Skin of body (tissue), 3 donors: ENCODE measurements at places on chromosomes 5 and 9. TPM values are rescaled to one million over a fixed set of nuclear protein-coding genes. Genes with fewer than 3 reads are reported as not detected.

Gene TAF11L10
- not detected for total RNA-seq

DNA sequence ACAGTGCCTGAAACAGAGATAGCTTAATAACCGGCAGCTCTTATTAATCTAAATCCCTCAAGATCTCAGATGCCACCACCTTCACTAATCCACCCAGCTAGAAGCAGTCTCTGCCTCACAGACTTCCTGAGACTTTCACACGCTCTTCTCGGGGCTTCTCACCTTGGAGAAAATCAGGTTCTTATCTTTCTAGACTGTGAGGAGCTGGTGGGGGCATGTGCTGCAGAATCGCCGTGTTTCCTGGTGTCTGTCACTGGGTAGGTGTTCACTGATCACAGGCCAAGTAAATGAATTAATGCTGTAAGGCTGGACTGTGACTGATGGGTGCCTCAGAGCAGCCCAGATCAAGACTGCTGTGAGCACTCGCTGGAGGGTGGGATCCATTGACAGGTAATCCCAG is 101.7 kb downstream of the PSD2 start:
- DNase-seq = no peak

DNA sequence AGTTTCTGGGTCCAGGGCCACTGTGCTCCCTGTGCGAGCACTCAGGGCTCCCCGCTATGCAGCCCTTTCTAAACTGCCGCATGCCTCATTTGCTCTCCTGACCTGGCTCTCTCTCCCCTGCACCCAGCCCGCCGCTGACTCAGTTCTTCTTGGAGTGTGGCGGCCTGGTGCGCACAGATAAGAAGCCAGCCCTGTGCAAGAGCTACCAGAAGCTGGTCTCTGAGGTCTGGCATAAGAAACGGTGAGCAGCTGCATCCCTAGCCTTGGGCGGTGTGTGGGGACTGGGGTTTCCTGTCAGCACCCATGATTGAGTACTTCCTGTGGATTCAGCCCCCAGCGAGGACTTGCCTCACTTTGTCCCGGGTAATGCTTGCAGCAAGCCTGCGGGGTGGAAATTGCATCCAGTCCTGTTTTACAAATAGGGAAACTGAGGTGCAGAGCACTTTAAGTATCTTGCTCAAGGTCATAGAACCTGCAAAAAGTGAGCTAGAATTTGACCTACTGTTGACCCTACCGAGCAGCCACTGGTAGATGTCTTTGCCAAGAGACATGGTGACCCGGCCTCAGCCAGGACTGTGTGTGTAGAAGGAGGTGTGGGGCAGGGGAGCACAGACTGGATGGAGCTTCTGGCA is 27.9 kb downstream of the USP20 start:
- no peak for DNase-seq

Gene P4HA2
- total RNA-seq = 88.9 TPM

- no peak for DNase-seq
Measured at GRCh38 chr9:68530618-68531017, 10.1 kb downstream of the TMEM252 start.

DNA sequence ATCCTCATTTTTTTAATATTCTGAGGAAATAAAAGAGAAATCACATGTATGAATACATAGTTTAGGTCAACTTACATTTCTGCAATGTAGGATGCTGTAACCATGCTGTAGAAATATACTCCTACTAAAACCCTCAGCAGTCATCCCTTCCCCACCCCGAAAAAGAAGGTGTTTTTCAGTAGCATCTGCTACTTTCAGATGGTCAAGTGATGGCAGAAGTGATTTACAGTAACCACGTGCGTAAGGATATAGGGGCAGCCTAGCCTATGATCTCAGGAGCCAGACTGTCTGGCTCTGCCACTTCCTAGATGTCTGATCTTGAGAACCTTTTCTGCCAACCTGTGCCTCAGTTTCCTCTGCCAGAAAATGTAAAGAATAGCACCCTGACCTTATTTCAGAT is 26.0 kb upstream of the SYK start:
- DNase-seq = no peak

- DNase-seq = peak; percentile 76
Measured at GRCh38 chr9:4293293-4293941, 6.5 kb downstream of the GLIS3 start.

DNA sequence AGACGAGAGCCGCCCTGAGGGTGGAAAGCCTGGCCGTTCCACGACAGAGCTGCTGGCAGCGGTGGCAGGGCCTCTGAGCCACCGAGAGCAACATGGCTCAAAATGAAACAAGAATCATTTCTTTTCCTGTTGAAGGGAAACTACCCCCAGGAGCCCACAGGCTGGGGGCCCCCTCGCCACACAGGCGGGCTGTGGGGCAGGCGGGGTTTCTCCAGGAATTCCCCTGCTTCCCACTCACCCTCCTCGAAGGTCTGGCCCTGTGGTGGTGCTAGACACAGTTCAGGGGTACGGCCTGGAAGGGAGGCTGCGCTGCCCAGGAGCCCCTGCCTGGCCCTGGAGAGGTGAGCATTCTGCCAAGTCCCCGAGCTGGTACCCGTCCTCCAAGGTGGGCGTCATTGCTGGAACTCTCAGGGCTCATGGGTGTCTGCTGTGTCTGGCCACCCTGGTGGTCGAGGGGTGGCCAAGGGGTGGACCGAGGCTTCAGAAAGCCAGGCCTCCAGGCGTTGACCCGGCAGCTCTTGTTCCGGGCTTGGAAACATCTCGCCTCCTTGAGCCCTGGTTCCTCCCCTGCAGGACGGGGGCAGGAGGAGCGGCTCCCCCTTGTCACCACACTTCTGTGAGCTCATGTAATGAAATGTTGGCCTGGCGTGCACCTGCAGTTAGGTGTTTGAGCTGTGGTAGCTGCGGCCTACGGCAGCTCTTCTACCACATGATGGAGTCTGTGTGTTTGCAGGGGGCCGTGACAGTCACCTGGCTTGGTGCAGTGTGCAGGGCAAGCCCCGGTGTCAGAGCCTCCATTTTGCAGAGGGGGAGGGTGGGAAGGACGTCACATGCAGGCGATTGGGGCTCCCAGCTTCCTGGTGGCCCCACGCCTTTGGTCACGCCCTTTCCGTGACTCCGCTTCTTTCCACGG is 65.3 kb downstream of the RXRA start:
- DNase-seq = no peak

DNA sequence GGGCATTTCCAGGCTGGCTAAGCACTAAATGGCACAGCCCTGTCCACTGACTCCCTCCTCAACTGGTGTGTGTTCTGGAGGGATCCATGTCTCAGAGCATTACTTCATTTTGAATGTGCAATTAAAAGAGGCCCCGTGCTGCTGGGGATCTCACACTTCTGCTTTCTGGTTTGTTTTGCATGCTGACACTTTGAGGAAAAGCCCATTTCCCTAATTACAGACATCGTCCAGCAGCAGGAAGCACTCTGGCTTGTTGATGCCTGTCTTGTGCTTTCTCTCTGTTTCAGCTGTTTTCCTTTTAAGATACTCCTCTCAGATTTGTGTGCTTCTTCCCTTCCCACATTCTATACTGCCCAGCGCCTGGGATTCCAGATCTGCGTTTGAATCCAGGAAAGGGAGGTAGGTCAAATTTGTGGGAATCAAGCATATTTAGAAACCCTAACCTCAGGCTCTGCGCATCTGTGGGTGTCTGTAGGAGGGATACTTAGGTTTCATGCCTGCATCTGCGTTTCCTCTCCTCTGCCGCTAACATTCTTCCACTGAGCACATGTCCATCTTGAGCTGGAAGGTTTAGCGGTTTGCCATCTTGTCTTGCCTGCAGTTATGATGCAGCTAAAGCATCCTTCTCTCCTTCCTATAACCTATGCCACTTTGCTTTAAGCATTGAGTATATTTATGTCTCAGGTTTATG is 25.7 kb downstream of the SYK start:
- no peak for DNase-seq
